Activated CD4-positive, alpha-beta T cell treated with anti-CD3 and anti-CD28 coated beads, Interleukin-2, amount 10 ng/mL, durations not matched to agents 7 days and 5 days (primary cell): ENCODE measurements at places on chromosomes 13 and 19. TPM values are rescaled to one million over a fixed set of nuclear protein-coding genes. Genes with fewer than 3 reads are reported as not detected.

DNA sequence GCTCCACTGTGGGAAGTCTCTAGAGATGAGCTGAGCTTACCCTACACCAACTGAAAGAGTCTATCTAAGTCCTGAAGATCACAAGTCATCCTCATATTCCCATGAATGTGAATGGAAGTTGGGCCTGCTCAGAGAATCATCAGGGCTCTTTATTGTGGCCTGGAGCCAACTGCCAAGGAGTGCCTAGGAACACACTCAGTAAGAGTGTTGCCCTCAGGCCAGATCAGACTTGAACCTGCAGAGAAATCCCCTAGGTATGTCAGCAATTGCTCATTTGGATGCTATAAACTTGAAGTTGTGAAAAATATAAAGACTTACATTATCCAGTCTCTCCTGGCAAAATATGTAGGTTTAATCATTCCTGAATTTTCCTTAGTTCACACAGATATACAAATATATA lies 1070.2 kb downstream of the EFNB2 start:
- no peaks in the 10 kb centered on the region for H3K36me3 ChIP-seq
- H3K4me1 ChIP-seq: no peaks in the 10 kb centered on the region
- no peak overlapping the region for H3K27ac ChIP-seq
- DNase-seq: no peak
- no peaks in the 10 kb centered on the region for H3K27me3 ChIP-seq

GRCh38 chr13:109500146-109500773 lies 286.1 kb downstream of the IRS2 start:
- H3K4me3 ChIP-seq: no peak overlapping the region
- H3K27me3 ChIP-seq: no peaks in the 10 kb centered on the region
- no peaks in the 10 kb centered on the region for H3K36me3 ChIP-seq
- no peak overlapping the region for H3K27ac ChIP-seq
- DNase-seq: no peak

- no peak overlapping the region for H3K4me3 ChIP-seq
- DNase-seq: no peak
- H3K27me3 ChIP-seq: no peaks in the 10 kb centered on the region
- H3K27ac ChIP-seq: no peak overlapping the region
- H3K36me3 ChIP-seq: no peaks in the 10 kb centered on the region
These were observed 20.7 kb downstream of the CLDN10 start for GRCh38 chr13:95573221-95573620.

DNA sequence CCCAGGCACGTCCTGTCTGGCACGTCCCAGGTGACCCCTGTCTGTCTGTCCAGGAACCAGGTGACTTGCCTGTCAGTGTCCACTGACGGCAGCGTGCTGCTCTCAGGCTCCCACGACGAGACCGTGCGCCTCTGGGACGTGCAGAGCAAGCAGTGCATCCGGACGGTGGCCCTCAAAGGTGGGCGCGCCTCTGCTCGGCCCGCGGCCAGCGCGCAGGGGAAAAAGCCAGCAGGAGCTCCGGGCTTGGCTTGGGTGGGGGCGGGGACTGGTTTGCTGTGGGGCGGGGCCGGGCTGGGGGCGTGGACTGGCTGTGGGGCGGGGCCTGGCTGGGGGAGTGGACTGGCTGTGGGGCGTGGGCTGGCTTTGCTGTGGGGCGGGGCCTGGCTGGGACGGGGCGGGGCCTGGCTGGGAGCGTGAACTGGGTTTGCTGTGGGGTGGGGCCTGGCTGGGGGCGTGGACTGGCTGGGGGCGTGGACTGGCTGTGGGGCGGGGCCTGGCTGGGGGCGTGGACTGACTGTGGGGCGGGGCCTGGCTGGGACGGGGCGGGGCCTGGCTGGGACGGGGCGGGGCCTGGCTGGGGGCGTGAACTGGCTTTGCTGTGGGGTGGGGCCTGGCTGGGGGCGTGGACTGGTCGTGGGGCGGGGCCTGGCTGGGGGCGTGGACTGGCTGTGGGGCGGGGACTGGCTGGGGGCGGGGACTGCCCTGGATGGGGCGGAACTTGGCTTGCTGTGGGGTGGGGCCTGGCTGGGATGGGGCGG lies 7.2 kb downstream of the WDR18 start:
- no peak overlapping the region for H3K4me3 ChIP-seq
- H3K27ac ChIP-seq: no peak overlapping the region
- peak; percentile 57 for DNase-seq
- peaks cover 6% of the 10 kb centered on the region for H3K4me1 ChIP-seq

The NKPD1 gene
- 0.17 TPM for total RNA-seq

The ZNF675 gene
- 20.9 TPM for total RNA-seq
